ENCODE measurements at places on chromosomes 1 and 21.

- no peak for DNase-seq
Measured at GRCh38 chr1:41773144-41773591, 145.6 kb downstream of the HIVEP3 start.

DNA sequence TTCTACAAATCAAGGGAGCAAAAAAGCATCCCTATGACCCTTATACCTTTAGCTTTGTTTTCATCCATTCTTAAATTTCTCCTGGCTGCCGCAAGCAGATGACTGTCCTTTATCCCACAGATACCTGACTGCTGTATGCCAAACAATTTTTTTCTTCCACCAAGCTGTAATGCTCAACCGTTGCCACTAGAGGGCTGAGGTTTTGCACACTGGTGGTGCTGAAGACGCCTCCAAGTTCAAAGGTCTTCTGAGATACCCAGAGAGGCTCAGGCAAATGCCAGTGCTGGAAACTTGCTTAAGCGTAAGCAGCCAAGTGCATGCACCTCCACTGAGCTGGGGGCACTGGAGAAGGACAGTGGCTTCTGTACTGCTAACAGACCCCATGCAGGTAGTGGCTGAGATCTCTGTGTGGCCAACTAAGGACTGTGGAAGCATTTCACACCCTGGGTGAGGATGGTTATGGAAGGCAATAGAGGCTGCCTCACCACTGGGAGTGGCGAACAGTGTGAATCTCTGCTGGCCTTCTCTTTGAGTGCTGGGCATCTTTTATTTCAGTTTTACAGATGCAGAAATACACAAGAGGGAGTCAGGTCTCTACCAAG, 28.5 kb downstream of the CNIH3 start:
- peak; percentile 20 for DNase-seq

DNA sequence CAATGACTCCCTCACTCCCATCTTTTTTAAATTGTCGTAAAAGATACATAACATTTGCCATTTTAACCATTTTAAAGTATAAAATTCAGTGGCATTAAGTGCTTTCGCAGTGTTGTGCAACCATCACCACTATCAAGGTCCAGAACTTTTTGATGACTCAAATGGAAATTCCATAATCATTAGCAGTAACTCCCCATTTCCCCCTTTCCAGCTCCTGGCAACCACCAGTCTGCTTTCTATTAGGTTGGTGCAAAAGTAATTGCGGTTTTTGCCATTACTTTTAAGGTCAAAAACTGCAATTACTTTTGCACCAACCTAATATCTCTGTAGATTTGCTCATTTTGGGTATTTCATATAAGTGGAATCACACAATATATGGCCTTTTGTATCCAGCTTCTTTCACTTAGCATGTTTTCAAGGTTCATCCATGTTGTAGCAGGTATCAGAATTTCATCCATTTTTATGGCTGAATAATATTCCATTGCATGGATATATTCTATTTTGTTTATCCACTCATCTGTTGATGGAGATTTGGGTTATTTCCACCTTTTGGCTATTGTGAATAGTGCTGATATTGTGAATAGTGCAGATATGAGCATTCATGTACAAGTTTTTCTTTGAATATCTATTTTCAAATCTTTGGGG, 159.7 kb downstream of the HIVEP3 start:
- DNase-seq, result no peak

DNA sequence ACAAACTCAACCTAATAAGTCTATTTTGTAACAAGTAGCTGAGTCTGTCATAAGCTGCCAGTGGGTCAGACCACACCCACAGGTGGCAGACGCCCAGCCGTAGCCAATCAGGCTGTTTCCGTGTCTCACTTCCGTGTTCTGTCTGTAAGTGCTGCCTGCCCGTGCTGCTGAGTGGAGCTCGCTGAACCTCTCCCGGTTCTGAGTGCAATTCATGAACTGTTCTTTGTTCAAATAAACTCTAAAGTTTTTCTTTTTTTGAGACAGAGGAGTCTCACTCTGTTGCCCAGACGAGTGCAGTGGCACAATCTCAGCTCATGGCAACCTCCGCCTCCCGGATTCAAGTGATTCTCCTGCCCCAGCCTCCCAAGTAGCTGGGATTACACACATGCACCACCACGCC, 25.1 kb downstream of the POFUT2 start:
- DNase-seq, result no peak

DNA sequence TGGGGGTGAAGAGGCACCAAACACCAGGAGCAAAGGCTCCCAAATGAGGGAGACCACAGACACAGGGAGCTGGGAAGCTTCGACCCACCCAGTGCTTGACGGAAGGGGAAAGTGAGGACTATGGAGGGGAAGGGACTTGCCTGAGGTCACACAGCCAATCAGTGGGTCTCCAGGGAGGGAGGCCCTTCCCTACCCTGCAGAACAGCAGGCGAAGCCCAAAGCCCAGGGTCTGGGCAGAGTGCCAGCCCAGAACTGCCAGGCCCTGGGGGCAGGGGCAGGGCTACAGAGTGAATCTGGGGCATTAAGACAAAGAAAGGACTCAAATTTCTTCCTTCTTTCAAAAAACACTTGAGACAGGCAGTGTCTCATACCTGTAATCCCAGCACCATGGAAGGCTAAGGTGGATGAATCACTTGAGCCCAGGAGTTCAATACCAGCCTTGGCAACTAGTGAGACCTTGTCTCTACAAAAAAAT, 45.5 kb upstream of the ECE1 start:
- DNase-seq, result no peak

- no peak for DNase-seq
Measured at GRCh38 chr1:173454966-173455524, 22.1 kb upstream of the PRDX6 start.

DNA sequence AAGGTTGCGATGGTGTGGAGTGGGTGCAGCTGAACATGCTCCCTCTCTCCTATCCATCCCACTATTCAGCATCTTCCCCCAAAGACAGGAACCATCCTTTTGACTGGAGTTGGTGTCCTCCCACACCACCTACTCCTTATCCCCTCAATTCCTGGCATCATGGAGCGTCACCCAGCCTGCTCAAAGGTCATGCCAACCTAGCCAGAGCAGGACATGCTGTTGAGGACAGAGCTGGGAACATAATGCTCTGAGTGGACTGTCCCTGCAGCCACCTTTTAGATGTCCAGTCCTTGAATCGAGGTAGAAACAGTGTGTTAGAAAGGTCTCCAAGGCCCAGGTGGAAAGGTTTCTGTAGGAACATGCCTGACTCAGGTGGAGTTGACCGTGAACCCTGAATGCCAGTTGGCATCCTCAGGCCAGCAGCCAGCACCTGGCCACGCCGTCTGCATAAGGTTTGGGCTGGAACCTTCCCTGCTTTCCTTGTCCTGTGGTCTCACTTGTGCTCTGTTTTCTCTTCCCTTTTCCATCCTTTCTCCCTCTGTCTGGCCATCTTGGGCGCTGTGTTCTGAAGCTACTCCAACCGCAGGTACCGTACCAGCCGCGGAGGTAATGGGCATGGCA, 52.2 kb upstream of the CNTN2 start:
- no peak for DNase-seq

DNA sequence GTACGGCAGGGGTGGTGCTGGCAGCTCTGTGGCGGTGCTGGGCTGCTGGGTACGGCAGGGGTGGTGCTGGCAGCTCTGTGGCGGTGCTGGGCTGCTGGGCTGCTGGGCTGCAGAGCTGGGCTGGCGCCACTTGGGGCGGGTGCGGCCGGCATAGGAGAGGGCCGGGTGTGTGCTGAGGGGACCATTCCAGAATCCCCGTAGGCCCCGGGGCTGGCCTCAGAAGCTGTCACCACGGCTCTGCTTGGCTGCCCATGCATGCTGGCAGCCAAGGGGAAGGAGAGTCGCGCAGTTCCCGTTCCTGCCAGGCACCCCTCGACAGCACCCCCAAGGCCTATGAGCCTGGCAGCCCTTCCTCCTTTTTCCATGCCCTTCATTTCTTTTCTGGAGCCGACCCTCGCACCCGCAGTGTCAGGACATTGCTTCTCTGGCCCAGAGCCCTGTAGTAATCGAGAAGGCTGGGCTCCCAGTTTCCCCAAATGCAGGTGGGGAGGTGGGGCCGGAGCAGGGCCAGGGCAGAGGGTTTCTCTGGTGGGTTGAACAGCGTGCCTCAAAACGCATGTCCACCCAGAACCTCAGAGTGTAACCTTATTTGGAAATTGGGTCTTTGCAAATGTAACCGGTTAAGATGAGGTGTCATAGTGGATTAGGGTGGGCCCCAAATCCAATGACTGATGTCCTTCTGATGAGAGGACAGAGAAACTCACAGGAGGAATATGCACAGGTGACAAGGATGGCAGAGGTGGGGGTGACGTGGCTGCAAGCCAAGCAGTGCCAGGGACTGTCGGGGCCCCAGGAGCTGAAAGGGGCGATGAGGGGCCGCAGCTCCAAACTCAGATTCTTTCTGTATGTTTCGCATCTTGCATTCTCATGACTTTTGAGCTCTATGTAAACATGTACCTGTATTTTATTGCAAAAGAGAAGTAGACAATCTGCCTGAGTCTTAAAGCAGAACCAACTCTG, 71.0 kb upstream of the ACTRT2 start:
- DNase-seq, result no peak

- DNase-seq, result no peak
Measured at GRCh38 chr1:53371851-53372250, 44.0 kb upstream of the LRP8 start.

- DNase-seq, result no peak
Measured at GRCh38 chr21:41640748-41641509, 125.9 kb downstream of the RIPK4 start.

DNA sequence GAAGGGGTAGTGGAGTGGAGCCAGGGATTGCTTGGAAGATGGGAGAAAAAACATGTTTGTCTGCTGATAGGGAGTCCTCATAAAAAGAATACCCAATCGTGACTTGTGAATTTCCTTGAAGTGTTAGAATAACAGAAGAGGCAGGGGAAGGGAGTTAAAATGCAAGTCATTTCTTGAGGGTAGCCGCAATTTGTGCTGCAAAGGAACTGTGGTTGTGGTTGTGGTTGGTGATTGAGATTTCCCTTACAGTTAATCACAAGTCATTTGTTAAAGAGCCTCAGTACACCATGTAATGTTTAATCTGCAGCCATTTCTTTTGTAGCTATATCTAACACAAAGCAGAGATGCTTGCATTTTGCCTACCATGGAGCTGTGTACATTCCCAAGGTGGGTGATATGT, 38.5 kb upstream of the EGLN1 start:
- DNase-seq, result no peak

DNA sequence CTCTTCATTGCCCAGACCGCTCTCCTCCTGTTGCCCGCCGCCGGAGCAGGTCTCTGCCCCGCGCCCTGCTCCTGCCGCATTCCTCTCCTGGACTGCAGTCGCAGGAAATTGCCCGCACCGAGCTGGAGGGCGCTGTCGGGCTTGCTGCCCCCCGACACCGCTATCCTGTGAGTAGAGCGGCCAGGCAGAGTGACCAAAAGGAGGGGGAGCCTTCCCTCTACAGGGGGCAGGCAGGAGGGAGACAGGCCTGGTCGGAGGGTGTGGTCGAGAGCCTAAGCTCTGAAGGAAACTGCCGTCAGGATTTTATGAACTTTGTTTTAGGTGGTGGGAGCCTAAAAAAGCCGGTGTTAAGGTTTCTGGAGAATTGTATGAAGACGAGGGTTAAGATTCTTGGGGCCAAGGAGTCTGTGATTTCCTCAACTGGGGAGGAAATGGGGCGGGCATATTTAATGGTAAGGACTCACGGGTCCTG, 517 bp downstream of the LRIG2 start:
- no peak for DNase-seq

DNA sequence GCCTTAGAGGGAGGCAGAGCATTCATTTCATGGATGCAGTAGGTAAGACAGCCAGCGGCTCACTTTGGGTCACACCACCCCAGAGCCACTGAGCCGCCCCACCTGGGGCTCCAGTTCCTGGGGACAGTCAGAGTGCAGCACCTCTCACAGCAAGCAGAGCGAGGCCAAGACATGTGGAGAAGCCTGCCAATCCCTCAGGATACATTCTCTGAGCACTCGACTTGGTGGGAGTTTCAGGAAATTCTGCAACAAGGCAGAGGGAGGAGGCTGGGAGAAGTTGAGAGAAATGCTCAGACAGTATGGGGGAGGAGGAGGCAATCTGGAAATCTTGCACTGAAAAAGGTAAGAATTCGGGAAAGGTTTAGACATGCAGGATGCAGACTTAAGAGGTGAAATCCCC, 60.8 kb upstream of the WLS start:
- DNase-seq, result no peak

GRCh38 chr1:221921936-221922335, 180.0 kb upstream of the DUSP10 start:
- DNase-seq, result no peak

- DNase-seq, result no peak
Measured at GRCh38 chr1:153292185-153292584, 20.6 kb downstream of the PGLYRP3 start.

GRCh38 chr1:162204823-162205155, 135.3 kb downstream of the NOS1AP start:
- no peak for DNase-seq

GRCh38 chr1:59026472-59026948, 242.7 kb upstream of the JUN start:
- DNase-seq, result no peak

- no peak for DNase-seq
Measured at GRCh38 chr1:161954050-161954449, 69.6 kb downstream of the OLFML2B start.

GRCh38 chr21:33022828-33023573, 2.7 kb upstream of the OLIG2 start:
- no peak for DNase-seq

DNA sequence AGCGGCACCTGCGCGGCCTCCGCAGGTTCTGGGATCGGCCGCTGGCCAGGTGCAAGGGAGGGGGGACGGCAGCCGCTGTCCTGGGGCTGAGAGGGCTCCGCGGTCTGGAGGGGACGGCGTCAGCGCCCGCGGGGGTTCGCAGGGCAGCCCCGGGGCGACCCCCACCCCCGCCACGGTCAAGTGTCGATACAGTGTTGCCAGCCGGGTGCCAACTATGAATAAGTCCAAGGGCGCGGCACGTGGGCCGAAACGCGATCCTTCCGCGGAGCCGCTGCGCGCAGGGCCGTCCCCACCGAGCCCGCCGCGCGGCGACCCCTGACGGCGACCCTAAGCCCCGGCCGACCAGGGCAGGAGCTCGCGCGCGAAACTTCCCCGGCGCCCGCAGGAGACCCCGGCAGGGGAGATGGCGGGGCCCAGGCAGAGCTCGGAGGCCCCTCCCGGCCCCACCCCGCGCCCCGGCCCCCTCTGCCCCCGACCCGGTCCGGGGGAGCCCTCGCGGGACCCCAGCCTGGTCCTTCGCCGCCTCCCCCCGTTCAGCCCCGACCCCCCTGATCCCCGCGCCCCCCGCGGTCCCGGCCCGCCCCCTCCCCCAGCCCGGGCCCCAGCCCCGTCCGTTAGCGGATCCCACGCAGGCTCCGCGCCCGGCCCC, 586 bp upstream of the AGPAT3 start:
- no peak for DNase-seq

- no peak for DNase-seq
Measured at GRCh38 chr1:237016626-237017025, 12.4 kb upstream of the MT1HL1 start.

DNA sequence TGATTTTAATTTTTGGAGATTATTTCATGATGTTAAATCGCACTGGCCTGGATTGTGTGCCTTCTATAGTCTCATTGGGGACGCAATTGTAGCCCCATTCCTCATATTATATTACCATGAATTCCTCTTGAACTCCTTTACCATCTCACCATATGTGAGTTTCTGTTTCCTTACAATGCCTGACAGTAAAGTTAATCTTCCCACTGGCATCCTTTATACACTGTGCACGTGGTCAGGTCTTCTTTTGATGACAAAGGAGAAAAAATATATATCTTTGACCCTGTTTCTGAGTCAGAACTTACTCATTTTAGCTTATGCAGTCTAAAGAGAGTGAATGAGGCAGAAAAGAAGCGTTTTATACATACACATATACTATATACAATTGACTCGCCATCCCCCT, 774 bp upstream of the ABL2 start:
- no peak for DNase-seq

GRCh38 chr1:22925111-22925510, 47.6 kb downstream of the LACTBL1 start:
- no peak for DNase-seq

Data from activated T-helper 1 cell treated with anti-CD3 and anti-CD28 coated beads, Interleukin-2, amount 50 U/mL, for 16 hours (primary cell).